ENCODE measurements at places on chromosomes 6 and 20. TPM values are rescaled to one million over a fixed set of nuclear protein-coding genes. Genes with fewer than 3 reads are reported as not detected.

DNA sequence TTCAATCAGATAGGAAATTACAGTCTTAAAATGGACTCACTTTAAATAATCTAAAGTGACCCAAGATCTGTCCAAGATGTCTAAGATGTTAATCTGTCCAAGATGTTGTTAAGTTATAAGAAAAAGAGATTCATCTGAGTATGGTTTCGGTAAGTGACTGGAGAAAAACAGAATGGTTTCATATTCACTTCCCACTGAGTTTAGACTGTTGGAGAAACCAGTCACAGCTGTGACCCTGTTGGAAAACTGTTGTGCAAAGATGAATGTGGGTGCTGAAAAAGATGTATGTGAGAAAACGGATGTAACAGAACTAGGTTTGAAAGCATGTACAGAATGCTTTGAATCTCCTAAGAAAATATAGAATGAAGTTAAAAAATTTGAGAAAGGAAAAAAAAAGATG, 325.9 kb downstream of the COL12A1 start:
- DNase-seq, result no peak

GRCh38 chr20:16865406-16865805, 117.2 kb downstream of the OTOR start:
- DNase-seq, result no peak

Gene PPP1R16B
- 4.0 TPM for total RNA-seq

- no peak for DNase-seq
Observed at GRCh38 chr6:3509336-3509735, 52.5 kb upstream of the SLC22A23 start.

- no peak for DNase-seq
Observed at GRCh38 chr6:130620338-130620781, 206.8 kb upstream of the SMLR1 start.

DNA sequence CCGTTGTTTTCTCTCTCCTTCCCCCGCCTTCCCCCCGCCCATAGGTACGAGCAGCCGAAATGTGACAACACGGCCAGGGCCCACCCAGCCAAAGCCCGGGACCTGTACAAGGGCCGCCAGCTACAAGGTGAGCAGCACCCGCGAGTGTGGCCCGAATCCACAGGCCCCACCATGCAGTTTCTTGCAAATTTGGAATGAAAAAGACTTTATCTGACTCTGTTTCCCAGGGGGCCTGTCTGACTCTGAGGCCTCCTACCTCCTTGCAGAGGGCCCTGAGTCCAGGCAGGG, 167.1 kb downstream of the SMOC2 start:
- DNase-seq, result no peak

DNA sequence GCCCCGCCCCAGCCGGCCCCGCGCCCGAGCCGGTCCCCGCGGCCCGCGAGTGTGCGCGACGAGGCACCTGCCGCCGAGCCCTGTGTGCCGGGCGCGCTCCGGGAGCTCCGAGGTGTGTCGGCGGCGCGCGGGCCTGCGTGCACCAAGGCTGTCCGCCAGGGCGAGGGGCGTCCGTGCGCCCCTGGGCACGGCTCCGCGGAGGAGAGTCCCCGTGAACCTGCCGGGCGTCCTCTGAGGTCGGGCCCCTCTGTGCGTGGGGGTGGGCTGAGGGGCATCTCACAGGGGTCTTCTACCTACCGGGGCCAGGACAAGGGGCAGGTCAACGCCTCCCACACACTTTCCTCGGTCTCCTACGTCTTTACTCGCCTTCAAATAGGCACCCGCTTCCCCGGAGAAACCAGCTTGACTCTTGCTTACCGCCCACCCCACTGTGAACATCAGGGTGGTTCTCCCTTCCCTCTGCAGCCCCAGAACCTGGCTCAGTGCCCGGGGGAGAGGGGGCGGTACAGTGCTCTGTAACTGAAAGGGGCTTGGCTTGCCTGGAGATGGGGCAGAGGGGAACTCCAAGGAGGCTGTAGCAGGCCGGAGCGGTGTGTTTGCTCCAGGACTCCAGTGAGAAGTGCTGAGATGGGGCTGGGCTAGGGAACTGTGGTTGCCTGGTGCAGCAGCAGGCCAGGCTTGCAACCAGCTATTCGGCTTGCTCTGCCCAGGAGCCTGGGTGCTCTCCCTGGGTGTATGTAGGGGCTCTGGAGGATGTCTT, at the start of gene SAMD10:
Gene SAMD10 (minus strand): TSS at position 86 of the 760 bp plus-strand sequence. CDS start 175 bp downstream, outside the sequence.
- DNase-seq, result no peak

Gene ID1
- total RNA-seq, result 12.9 TPM

GRCh38 chr6:33566182-33567084, 13.6 kb downstream of the BAK1 start:
- DNase-seq, result no peak

Gene CPNE5
- total RNA-seq, result 0.19 TPM

Gene BMP5
- 0.49 TPM for total RNA-seq

GRCh38 chr6:157203312-157203744, 120.0 kb downstream of the TMEM242 start:
- no peak for DNase-seq

Gene XKR7
- total RNA-seq, result not detected

Gene EDN3
- total RNA-seq, result not detected

GRCh38 chr20:6439737-6440442, 317.1 kb upstream of the FERMT1 start:
- DNase-seq, result no peak

GRCh38 chr6:19142275-19142674, 694.9 kb upstream of the ID4 start:
- no peak for DNase-seq
